Suppressor macrophage (primary cell): ENCODE measurements at places on chromosomes 1 and 21.

- DNase-seq = no peak
These were observed 12.3 kb downstream of the CCDC181 start for GRCh38 chr1:169414952-169415351.

- DNase-seq = no peak
These were observed 21.7 kb upstream of the IRF2BP2 start for GRCh38 chr1:234631721-234632125.

- no peak for DNase-seq
These were observed at the start of gene GJA8 for GRCh38 chr1:147902253-147902845. TSS of gene GJA8 (plus strand) at chr1:147902795. CDS start at chr1:147907956, 5,161 bp downstream.

- no peak for DNase-seq
These were observed at the start of gene FAM163A for GRCh38 chr1:179742717-179743678. TSS of gene FAM163A (plus strand) at chr1:179743291. CDS start at chr1:179813098, 69,807 bp downstream.

GRCh38 chr1:178944729-178945128 lies 73.9 kb upstream of the ANGPTL1 start:
- DNase-seq = no peak

DNA sequence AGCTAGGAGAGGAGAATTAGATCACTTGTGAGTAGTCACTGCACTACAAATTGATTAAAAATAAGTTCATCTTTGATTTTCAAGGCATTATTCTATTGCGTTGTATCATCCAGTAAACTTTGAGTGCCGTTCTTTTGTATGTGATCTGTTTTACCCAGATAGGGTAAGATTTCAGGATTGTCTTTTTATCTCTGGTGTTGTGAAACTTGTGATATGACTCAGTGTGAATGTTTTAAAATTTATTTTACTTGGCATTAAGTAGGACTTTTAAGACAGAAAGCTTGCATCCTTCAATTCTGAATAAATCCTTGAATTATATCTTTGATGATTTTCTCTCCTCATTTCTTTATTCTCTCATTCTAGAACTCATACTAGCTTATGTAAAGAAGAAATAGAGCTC lies 93.3 kb upstream of the ADAMTS5 start:
- DNase-seq = no peak

- no peak for DNase-seq
These were observed 215.3 kb upstream of the PTGFR start for GRCh38 chr1:78275456-78275855.

DNA sequence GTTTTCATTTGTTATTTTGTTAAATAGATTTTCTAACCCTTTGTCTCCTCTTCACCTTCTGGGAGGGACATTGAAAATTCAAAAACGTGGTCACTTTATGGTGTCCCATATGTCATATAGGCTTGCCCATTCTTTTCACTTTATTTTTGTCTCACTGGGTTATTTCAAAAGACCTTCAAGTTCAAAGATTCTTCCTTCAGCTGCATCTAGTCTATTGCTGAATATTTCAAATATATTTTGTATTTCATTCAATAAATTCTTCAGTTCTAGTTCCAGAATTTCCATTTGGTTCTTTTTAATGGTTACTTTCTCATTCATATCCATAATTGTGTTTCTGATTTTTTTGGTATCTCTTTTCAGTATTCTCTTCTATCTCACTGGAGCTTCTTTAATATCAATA lies 11.6 kb upstream of the KCTD3 start:
- no peak for DNase-seq

DNA sequence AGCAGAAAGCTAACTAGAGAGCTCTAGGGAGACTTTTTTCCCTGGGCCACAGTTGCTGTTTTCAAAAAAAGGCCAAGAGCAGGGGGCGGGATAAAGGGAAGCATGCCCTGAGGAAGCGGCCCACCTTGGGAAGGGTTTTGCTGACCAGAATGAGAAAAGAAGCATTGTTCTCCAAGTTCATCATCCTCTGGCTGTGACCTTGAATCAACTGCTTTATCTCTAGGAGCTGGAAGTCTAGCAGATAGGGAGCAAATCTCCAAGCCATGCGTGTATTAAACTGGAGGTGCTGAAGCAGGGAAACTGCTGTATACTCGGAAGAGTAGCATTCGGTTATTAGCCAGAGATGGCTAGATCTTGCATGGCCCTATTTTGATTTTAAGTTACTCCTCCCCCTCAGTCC lies 64.8 kb downstream of the ATP2B4 start:
- DNase-seq = no peak

- DNase-seq = no peak
These were observed 179.3 kb downstream of the ZNF326 start for GRCh38 chr1:90174246-90174645.

GRCh38 chr1:183129921-183130690 lies 56.0 kb upstream of the LAMC2 start:
- no peak for DNase-seq

GRCh38 chr1:183206538-183207122 lies 20.6 kb downstream of the LAMC2 start:
- no peak for DNase-seq

DNA sequence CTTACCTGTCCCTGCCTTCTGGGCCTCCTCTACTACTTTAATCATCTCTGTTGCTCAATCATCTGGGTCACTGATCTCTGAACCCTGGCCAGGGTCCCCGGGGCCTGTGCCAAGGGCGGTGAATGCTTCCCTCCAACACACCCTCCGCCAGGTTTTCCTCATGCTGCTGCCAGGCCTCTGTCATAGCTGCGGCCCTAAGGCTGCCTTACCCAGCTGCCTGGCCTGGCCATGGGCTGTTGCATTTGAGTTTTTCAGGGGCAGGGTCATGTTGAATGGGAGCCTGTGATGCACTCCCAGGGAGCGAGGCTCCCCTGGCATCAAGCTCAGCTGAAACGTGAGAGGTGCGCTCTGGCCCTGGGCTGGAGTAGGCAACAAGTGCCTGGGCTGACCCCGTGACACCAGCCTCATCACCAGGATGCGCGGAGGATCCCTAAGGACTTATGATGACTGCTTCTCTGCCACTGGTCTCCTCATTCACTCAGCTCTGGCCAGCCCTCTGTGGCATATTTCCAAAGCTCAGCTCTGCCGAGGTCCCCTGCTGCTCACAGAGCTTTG lies 7.6 kb downstream of the EDN2 start:
- no peak for DNase-seq

- no peak for DNase-seq
These were observed 47.6 kb upstream of the DMRTB1 start for GRCh38 chr1:53411541-53412152.

- DNase-seq = no peak
These were observed 74.7 kb downstream of the LHX8 start for GRCh38 chr1:75208862-75209261.

- no peak for DNase-seq
These were observed 18.1 kb downstream of the CCDC185 start for GRCh38 chr1:223411309-223411708.

GRCh38 chr1:31296486-31297276 lies at the start of the genes SNRNP40 and ZCCHC17:
TSS of gene SNRNP40 (minus strand) at chr1:31296788. CDS start at chr1:31296751, 37 bp downstream.
TSS of gene ZCCHC17 (plus strand) at chr1:31297032. CDS start at chr1:31310099, 13,067 bp downstream.
- DNase-seq = peak; percentile 99

- DNase-seq = no peak
These were observed 71.8 kb downstream of the PBX1 start for GRCh38 chr1:164630626-164631396.

- DNase-seq = peak; percentile 69
These were observed 83.3 kb upstream of the PGBD5 start for GRCh38 chr1:230509281-230509977.

DNA sequence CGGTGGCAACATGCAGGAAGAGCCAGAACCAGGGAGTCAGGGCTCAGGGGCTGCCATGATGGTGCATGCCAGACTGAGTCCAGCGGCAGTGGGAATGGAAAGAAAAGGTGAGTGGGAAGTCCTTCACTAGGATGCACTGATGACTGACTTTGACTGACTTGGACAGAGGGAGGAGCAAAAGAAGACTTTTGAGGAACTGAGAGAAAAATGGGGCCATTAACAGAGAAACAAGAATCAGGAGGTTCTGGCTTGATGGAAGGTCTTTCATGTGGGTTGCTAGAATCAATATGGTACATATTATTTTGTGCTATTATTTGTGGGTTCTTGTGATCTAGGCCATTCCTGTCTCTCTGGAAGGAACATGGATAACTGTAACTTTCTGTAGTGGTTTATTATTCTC lies 454.6 kb upstream of the PROX1 start:
- DNase-seq = no peak

DNA sequence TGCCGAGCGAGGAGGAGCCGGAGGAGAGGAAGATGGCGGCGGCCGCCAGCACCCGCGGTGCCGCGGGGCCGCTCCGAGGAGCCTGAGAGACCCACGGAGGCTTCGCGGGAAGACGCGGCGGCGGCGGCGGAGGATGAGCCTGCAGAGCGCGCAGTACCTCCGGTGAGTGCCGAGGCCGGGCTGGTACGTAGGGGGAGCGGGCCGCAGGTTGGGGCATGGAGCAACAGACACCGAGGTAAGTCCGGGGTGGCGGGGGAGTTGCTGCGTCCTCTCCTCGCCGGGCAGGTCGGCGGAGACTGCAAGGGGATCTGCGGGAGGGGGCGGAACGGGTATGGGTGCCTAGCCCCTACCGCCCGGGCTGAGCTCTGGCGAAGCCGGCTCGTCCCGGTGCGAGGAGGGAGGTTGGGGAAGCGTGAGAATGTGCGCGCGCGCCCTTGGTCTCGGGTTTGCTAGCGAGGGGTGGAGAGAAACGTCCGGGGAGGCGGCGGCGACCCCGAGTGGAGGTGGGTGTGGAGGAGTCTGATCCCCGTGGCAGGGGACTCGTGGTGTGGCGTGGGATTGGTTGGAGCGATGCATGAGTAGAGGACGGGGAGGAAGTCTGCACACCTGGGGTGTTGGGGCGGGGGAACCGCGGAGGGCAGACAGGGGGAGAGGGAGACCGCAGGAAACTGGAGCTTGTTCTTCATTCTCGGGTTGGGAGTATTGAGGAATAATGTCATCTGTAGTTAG lies at the start of gene SMG7:
Gene SMG7, plus strand, starts transcription at position 12 of the 729 bp plus-strand sequence. Its CDS starts 122 bp downstream, at position 134.
- peak; percentile 65 for DNase-seq

DNA sequence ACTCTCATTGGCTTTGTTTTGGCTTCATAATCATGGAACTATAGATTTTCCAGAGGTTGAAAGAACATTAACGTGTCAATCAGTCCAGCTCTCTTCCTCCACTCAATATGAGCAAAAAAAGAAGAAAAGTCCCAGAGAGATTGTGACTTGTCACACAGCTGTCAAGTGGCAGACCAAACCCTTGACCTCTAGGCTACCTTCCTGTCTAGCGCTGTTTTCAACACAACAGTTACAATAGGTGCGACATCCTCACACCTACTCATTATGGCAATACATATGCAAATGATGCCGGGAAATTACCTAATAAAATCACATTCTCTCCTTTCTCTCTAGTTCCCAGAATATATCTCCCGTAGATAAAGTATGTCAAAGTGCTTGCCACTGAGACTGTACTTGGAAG lies 1.1 kb downstream of the WARS2 start:
- no peak for DNase-seq

GRCh38 chr1:26419494-26419893 lies 8.9 kb downstream of the LIN28A start:
- DNase-seq = no peak

DNA sequence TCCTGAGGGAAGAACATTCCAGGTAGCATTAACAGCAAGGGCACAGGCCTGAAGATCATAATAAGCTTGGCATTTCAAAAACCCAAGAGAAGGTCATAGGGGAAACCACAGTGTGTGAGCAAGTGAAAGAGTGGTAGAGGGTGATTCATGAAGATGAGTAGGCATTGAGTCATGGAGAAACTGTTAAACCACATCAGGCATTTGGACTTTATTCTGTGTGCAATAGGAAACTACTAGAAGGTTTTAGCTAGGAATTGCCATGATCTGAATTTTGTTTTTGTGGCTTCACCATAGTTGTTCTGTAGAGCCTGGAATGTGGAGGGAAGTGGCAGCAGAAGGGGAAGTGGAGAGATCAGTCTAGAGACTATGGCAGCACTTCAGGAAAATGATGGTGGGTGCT lies 359.0 kb upstream of the PTBP2 start:
- DNase-seq = peak; percentile 64

DNA sequence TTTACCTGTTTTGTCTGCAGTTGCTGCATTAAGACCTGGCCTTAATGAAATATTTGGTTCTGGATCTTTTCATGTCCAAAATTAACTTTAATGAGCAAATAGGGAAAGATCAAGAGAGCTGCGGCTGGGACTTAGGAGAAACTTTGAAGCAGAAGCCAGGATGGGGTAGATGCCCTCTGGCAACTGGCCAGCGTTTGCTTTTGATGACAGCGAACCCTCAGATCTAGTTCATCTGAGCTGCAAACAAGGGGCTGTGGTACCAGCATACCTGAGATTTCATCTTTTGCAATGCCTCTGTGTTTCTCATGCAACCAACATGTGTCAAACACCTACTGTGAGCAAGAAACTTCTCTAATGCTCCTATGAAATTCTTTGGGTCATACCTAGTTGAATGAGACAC lies 13.0 kb upstream of the TEDDM1 start:
- DNase-seq = no peak

DNA sequence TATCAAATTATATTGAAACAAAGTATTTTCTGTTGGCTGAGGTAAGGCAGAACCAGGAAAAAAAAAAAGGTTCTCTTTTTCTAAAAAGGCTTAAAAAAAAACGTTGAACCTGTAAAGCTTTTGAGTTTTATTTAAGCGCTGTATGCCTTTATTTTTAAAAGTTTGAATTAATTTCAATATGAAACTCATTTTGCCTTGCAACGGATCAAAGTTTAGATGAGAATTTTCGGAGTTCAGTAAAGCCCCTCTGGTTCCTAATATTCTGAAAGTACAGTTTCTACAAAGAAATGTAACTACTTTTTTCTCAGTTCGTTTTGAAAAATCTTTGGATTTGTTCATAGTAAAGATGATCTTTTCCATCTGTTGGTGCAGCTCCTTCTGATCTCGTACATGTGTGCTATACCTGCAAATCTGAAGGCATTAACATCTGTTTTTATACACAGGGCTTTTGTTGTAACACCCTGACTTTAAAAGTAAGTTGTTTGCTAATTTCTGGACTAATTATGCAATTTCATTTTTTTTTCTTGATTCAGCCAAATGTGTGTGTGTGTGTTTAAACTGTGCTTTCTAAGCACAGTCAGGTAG lies 1.7 kb downstream of the ZBTB18 start:
- no peak for DNase-seq

- peak; percentile 20 for DNase-seq
These were observed 1.1 kb downstream of the HUNK start for GRCh38 chr21:31873696-31874599.

- peak; percentile 53 for DNase-seq
These were observed 34.2 kb upstream of the LRRC8C start for GRCh38 chr1:89598450-89599331.
